ENCODE measurements at places on chromosomes 7 and 10.

- DNase-seq, result no peak
Measured at GRCh38 chr10:69415951-69416350, 767 bp downstream of the TACR2 start.

- no peak for DNase-seq
Measured at GRCh38 chr10:131511391-131511790, 199.9 kb upstream of the TCERG1L start.

GRCh38 chr7:47454069-47454973 lies 127.6 kb downstream of the TNS3 start:
- DNase-seq, result no peak

DNA sequence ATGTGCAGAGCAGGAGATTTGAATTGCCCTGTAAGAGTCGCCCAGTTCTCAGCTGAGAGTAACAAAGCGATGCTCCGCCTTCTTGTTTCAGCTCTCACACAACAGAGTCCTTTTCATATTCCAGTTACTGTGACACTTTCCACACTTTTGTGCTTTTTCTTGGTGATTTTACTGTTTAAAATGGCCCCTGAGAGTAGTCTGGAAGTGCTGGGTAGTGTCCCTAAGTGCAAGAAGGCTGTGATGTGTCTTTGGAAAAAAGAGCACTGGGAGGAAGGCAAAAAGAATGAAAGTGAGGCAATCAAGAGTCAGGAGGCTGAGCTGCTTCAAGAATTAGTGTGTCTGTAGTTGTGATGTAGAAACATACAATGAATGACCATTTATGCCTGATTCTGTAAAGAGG lies 201.2 kb upstream of the SEMA3E start:
- no peak for DNase-seq

- DNase-seq, result no peak
Measured at GRCh38 chr7:1529383-1530116, 952 bp upstream of the MAFK start.

DNA sequence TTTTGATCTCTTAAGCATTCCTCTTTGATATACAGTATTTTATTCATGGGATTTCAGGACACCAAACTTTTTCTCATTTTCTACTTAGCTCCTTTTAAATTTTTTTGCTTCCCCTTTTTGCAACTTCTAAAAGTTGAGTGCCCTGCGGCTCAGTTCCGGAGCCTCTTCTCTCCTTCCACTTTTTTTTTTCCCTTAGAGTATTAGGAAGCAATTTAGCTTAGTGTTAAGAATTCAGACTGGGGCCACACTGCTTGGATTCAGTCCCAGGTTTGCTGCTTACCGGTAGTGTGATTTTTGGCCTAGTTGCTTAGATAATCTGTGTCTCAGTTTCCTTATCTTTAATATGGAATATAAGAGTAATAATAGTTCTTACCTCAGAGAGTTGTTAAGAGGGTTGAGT lies 3.4 kb downstream of the STAM start:
- DNase-seq, result peak; percentile 57

DNA sequence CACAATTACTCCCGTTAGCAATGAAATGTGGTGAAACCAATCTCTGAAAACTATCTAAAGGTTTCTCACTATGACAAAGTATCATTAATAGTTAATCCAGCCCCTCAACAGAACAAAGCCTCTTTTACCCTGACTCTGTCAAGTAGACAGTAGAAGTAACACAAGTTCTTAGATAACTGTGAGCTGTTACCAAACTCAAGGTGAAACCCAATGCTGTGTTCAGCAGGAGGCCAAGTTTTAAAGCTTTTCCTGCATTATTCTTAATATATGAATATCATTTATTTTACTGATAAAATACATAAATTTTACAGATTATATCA lies 109.1 kb downstream of the SRPK2 start:
- no peak for DNase-seq

DNA sequence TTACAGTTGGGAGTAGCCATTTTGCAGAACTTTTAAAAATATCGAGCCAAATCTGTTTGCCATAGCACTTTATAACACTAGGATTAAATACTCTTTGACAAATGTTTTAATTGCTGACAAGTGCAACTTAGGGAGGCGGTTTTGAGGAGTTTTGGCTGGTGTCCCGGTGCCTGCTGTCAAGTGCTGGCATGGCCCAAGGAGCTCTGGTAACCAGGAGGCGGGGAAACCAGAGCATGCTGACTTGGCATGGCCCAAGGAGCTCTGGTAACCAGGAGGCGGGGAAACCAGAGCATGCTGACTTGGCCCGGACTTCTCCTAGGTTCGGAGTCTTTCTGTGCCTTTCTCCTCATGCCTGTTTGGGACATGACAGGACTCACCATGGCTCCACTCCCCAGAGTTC lies 30.8 kb upstream of the ZNF32 start:
- no peak for DNase-seq

GRCh38 chr10:123649676-123650075 lies 16.5 kb upstream of the GPR26 start:
- no peak for DNase-seq

GRCh38 chr10:62278441-62278910 lies 9.8 kb upstream of the RTKN2 start:
- no peak for DNase-seq

GRCh38 chr7:99004216-99004615 lies 125.9 kb downstream of the TRRAP start:
- no peak for DNase-seq

GRCh38 chr7:7701527-7701926 lies 16.9 kb downstream of the RPA3 start:
- no peak for DNase-seq

All from NB4 (cell line).